ENCODE measurements at places on chromosomes 3 and 15.

- DNase-seq: no peak
Measured at GRCh38 chr3:57173687-57174086, 8.5 kb upstream of the IL17RD start.

DNA sequence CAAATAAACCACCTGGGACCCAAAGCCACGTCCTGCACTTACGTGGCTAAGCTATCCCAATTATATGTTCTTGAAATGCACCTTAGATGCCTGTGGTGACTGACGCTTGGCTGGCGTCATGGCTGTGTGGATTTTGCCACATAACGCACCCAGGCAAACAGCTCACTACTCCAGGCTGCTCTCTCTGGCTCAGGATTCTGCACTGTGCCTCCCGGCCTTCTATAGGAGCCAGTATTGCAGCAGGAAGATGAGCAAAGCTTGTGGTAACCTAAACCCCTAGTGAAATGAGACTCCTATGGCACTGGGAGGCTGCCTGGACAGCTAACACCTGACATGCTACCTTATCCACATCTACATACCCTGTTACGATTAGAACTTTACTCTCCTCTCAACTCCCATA, 179.3 kb downstream of the THRB start:
- no peak for DNase-seq

DNA sequence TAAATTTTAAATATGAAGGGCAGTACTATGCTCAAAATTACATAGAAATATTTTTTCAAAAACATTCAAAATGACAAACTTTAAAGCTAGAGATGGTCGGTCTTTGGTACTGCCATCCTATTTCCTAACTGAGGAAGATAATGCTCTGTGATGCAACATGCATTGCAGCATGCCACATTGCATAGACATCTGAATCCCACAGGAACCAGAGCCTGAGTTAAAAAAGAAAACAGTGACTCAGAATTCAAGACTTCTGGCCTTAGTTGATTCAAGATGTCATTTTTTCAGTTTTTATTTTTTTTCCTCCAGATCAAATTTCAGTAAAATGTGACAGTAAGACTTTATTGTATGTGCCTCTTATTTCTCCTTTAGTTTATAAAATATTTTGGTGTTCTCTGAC, 33.1 kb downstream of the TP63 start:
- DNase-seq: no peak

DNA sequence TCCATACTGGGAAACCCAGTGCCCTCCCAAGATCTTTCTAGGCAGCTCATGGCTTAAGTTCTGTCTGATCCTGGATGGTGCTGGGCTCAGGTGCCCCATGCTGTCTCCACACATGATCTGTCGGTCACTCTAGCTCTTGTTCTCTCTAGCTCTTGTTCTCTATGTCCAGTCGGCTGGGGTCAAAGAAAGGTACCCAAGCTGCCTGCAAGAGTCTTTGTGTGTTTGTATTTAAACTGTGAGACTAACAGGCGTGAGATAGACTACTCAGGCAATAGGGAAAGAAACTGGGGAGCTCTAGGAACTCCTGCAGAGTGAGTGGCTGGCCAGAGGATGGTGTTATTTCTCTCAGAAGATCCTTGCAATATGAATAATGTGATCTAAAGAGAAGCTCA, 40.2 kb downstream of the GPR156 start:
- DNase-seq: no peak

DNA sequence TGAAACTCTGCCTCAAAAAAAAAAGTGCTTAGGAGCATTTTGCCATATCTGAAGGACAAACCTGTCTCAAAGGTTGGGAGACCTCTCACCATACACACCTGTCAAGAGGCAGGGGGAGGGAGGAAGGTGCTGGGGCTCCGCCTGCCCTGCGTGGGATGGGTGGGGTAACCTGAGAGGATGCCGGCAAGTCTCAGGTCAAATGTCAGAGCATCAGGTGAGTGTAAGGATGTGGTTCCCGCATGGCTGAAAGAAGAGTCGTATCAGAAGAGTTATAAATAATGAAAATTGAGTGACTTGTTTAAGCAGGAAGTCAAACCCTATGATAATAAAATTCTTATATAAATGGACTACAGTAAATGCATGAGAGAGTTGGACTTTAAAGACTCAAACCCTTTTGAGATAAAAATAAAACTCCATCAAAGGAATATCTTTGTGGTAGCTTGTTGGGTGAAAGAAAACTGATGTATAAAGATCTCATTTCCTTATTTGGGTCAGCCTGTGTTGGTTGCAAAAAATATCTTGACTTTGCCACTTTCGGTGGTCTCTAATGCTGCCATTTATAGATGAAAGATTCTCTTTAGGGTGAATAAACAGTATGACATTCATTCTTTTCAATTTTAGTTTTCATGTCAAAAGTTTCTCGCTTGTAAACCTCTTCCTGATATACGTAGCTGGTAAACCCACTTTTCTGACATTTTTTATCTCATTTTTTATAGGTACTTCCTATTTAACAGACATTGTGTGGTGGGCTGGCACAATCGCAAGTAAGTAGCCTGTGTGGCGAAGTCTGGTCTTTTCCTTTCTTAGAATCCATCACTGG, 23.8 kb downstream of the NIPA1 start:
- no peak for DNase-seq

DNA sequence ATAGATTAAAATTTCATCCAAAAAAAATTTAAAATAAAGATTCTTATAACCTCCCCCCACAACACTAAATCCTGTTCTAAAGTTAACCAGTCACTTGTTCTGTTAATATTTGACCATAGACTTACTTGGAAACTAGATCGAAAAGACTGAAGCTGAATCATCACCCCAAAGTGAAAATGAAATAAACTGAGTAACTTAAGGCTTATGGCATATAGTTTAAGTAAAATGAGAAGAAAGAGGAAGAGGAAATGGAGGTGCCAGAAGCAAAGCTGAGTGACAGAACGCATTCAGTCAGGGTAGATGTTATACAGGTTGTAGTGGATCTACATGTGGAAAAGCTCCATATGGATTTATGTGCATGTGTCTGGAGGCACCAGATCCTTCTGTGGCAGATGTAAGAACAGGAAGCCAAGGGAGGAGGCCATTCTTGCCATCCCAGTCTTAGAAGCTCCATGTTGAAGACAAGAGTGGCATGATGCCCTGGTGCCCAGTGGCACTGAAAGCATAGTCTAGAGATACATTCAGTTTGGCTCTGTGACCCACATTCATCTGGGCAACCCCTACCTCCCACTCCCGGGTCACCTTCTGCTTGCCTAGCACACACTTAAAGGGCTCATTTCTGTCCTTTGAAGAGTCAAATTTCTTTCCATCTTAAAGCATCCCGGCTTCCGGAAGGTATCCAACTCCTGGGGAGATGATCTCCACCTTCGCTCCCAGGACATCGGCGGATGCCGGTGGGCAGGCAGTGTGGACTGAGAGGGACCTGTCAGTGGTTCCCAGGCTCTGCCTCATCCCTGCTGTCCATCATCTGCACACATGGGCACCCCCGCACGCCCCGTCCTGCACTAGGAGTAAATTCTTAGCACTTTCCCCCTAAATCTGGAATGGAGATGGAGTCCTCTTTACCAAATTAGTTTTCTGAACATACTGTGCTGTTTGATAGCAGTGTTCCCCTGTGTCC, 90.8 kb downstream of the NEO1 start:
- no peak for DNase-seq

DNA sequence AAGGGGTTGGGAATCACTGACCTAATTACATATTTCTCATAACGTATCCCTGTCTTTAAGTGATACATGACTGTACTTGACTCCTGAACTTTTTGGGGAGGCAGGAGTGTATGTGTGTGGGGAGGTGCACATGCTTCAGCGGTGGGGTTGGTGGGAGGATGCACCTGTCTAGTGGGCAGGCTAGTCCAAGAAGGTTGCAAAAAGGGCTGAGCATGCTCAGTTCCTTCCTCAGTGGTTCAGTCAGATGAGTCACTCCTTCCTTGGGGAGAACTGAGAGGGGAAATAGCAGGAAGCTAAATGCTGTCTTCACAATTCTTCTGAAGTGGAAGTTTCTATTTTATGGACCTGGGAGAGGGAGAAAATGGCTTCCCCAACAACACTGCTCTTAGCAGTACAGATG, 24.6 kb upstream of the AP4E1 start:
- no peak for DNase-seq
